NCI-H748 treated with DMSO at 0.1 percent for 48 hours (cell line): ENCODE measurements at places on chromosomes 5 and 9.

- DNase-seq: peak; percentile 18
These were observed 37.7 kb downstream of the LAMC3 start for GRCh38 chr9:131046581-131047202.

DNA sequence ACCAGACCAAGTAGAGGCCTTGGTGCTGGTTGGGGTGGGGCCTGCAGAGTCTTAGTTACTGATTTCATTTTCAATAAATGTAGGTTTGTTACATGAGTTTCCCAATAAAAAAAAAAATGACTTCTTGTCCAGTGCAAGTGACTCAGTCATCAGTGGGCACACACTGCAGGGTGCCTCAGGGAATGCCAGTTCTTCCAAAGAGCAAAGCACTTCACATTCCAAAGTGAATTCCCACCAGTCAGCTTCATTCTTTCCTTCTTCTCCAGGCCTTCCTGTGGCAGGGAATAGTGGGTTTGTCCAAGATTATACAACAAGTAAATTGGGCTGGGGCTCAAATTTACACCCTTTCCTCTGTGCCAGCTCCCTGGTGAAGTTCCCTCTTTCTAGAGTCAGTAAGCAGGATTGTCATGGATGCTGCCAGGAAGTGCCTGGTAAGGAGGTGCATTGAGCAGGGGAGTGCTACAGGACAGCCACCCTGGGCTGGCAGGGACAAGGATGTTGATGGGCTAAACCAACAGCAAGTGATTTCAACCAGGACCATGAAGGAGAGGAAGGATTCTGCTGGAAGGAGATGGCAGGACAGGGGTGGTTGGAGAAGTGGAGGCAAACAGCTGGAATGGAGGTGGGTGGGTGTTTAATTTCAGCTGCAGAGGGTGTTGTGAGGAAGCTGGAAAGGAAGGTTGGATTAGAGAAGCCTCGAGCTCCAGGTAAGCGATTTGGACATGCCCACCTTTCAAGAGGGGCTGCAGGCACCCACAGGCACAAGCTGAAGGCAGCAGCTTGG is 3.7 kb upstream of the B4GALT7 start:
- DNase-seq: no peak

GRCh38 chr5:1827886-1828397 is 26.7 kb downstream of the NDUFS6 start:
- DNase-seq: no peak

- DNase-seq: peak; percentile 6
These were observed 7.7 kb downstream of the PAX5 start for GRCh38 chr9:37026113-37026930.

DNA sequence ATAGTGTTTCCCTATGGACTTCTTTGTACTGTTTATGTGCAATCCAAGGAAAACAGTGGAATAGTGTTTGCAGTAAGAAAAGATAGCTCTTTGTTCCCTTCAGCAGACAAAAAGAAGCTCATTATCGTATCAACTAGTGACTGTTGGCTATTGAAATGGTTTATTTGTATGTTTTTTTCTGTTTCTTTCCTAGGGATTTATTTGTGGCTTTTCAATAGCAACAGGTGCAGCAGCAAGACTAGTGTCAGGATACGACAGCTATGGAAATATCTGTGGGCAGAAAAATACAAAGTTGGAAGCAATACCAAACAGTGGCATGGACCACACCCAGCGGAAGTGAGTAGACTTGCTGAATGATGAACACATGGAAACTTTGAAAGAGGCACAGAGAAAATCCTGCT is 65.1 kb downstream of the SLC44A1 start:
- DNase-seq: peak; percentile 76

DNA sequence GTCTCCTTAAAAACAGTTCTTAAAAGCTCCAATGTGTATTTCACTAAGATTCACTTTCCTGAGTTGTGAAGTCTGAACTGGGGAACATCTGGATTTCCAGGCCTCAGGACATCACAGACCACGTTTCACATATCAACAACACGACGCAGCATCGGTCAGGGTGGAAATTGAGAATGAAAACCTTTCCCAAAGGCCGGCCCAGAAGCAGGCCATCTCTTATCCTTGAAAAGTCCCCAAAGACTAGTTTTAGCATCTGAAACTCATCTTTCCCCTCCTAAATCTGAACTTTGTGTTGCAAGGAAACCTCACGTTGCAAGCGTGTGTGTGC is 96.4 kb upstream of the COL5A1 start:
- no peak for DNase-seq

- no peak for DNase-seq
These were observed 17.8 kb upstream of the PITX1 start for GRCh38 chr5:135051872-135052271.

DNA sequence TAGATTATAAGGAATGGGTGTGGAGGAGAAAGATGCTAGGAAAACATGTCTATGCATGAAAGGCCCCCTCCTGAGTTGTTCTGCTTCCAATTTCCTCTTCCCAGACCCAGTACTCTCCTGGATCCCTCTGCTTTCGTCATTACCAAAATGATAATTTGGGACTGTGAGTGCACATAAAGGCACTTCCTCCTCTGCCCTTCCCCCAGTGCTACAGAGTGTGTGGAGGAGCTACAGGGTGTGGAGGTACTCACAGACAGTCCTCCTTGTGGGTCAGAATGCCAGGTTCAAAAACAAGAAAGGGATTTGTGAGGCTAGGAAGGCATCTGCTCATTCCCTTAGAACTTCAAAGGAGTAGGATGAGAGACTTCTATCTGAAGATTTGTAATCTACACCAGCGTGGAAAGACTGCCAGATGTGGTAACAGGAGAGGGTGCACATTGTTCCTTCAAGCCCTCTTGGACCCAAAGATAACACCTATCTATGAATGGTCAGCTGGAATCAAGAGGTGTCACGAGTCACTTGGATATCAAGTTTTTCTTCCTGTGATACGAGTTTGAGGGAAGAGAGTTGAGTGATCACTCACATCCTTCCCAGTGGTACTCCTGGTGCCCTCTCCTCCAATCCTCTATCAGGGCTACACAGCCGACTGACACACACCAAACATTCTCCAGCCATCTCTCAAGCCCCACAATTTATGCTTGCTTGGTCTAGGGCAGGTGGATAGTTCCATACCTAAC is 201.1 kb downstream of the EPB41L4A start:
- DNase-seq: no peak

DNA sequence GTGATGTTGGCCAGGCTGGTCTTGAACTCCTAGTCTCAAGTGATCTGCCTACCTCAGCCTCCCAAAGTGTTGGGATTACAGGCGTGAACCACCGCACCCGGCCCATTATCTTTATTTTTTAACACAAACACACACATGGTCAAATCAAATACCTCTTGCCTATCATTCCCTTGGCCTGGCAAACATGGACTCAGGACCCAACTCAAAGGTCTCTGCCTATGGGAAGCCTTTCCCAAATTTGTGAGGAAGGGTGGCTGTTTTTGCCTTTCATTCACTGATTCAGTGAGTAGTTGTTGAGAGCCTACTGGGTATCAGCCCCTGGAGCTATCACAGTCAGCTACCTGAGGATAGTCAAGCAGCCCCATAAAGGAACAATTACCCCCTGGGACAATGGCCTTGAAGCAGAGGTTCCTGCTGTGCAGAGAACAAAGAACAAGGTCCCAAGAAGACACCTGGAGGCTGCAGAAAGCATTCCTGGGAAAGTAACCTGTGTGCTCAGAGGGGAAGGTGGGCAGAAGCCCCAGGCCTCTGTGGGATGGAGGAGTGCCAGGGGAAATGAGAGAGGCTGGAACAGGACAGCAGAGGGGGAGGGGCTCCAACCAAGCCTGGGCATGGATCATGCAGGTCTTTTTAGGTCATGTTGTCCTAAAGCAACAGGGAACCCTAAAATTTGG is 126.4 kb downstream of the CRB2 start:
- DNase-seq: no peak

- no peak for DNase-seq
These were observed 127.1 kb downstream of the RNF180 start for GRCh38 chr5:64292611-64293215.

DNA sequence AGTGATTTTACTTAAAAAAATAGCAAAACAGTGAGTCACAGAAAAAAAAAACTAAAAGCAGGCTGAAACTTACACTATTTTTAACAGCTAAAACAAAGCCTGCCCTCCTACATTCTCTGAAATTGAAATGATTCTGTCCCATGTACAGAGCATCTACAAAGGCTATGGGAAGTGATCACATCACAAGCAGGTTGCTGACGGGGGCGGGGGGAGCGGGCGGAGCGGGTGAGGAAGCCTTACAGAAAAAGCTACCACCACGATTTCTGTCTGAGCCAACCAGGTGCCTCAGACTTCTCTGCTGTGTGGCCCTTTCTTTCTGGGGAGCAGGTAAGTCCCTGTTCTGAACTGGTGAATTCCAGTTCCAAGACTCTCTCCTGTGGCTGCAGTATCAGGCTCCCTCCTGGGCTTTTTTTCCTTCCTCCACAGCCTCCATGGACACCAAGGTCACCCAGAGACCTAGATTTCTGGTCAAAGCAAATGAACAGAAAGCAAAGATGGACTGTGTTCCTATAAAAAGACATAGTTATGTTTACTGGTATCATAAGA is 104.9 kb downstream of the ANKRD18B start:
- no peak for DNase-seq

- DNase-seq: no peak
These were observed 53.7 kb downstream of the LHFPL2 start for GRCh38 chr5:78594610-78595457.

GRCh38 chr9:69214939-69215338 is 40.9 kb downstream of the TJP2 start:
- DNase-seq: no peak

DNA sequence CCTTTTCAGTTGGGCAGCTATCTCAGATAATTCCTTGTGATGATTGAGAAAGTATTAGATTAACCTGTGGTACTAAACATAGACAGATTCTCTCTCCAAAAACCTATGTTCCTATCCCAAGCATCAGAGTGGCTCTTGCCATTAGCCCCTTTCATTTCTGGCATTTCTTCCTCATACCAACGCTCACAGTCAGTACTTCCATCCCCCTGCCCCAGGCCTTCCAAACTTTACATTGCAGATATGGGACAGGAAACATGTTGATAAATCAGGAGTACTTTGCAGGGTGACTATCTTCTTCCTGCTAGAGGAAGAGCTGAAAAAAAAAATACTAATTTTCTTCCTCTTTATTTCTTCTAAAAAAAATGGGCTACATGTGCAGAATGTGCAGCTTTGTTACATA is 442.6 kb upstream of the RGMB start:
- DNase-seq: no peak

DNA sequence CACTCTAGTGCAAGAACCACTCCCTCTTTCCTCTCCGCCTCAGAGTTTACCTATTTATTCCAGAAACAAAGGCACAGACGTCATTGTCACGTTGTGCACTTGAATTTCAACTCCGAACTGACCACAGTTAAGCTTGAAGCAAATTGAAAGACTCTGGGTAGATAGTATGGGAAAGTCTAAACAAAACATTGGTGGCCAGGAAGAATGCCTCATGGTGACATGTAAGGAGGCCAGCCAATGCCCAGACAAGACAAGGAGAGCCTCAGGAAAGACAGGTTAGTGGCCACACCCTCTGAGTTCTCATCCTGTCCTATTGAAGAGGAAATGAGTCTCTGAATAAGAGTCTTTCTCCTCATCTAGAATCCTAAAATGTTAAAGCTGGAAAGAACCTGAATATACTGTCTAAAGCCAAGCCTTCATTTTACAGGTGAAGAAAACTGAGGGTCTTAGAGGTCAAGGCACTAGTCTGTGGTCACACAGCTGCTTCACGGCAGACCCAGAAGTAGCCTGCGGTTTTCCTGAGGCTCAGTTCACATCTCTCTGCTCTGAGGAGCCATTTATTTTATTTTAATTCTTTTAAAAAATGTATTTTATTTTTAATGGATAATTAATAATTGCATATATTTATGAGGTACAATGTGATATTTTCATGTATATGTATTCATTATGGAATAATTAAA is 30.2 kb downstream of the ZFAND5 start:
- DNase-seq: no peak

- no peak for DNase-seq
These were observed 433.9 kb upstream of the ZNF608 start for GRCh38 chr5:125180231-125180829.

DNA sequence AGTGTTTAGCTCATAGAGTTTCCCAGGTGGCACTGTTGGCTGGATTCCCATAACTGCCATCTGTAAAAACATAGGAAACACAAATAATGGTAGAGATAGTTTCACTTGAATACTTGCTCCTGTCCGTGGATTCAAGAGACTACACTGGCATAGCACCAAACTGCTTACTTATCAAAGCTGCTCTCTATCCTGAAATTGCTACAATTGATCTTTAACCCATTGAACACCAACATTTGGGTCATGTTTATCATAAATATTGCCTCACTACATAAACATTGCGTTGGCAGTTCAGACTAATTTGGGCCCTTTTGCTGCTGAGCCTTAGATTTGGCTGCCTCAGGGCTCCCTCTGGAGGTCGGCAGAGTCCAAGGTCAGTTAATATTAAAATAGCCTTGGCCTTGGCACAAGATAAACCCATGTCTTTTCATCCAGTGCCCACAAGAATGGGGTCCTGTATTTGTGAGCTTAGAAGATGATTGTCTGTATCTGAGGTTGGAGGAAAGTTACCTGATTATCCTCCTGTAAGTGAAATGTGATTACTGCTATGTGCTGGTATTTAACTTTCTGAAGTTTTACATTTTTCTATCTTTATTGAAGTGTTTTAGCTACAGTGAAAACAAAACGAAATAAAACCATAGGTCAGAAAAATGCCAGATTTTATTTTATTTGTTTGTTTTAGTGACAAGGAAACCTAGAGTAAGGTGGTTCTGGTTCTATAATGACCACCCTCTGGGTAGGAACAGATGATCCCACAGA is 4.0 kb upstream of the RANBP3L start:
- DNase-seq: peak; percentile 84

GRCh38 chr9:22379272-22379671 is 67.4 kb upstream of the DMRTA1 start:
- no peak for DNase-seq

DNA sequence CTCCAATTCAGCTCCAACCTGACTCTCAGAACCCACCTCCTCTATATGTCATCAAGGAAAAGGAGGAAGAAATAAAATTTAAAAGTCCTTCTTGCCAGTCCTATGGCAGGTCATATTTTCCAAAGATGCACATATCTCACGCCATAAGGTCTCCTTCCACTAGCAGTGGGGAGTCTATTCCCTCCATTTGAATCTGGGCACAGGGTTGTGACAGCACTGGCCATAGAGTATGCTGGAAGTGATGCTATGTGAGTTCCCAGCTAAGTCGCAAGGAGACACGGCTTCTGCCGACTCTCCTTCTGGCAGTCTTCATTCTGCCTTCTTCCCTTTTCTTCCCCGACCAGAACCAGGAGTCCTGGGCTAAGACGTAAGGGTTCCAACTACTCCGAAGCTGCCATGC is 883.9 kb upstream of the DMAC1 start:
- DNase-seq: no peak

GRCh38 chr5:78560000-78560855 is 88.3 kb downstream of the LHFPL2 start:
- no peak for DNase-seq

GRCh38 chr5:71651579-71651978 is 64.4 kb downstream of the MCCC2 start:
- DNase-seq: no peak

- no peak for DNase-seq
These were observed 31.9 kb downstream of the IRF1 start for GRCh38 chr5:132458651-132459030.

- no peak for DNase-seq
These were observed 41.0 kb downstream of the STOM start for GRCh38 chr9:121328876-121329681.

GRCh38 chr5:4989118-4989517 is 151.0 kb upstream of the ADAMTS16 start:
- no peak for DNase-seq

- no peak for DNase-seq
These were observed 91.6 kb downstream of the FBXW11 start for GRCh38 chr5:171914726-171915338.
